Type B pancreatic cell (in vitro differentiated cells): ENCODE measurements at places on chromosomes 7 and 10. TPM values are rescaled to one million over a fixed set of nuclear protein-coding genes. Genes with fewer than 3 reads are reported as not detected.

PCLO gene
- 6.7 and 9.5 TPM in 2 replicates for total RNA-seq

HOXA4 gene
- total RNA-seq = 28.5 and 37.6 TPM in 2 replicates

FIGNL1 gene
- total RNA-seq = 15.8 and 28.6 TPM in 2 replicates

SFTPD gene
- 0.24 and 0.38 TPM in 2 replicates for total RNA-seq

SYT15 gene
- total RNA-seq = 1.2 and 1.3 TPM in 2 replicates

BLNK gene
- 21.7 and 59.8 TPM in 2 replicates for total RNA-seq

VGF gene
- 4.2 and 4.4 TPM in 2 replicates for total RNA-seq

COL13A1 gene
- 0.43 and 18.6 TPM in 2 replicates for total RNA-seq

DNA sequence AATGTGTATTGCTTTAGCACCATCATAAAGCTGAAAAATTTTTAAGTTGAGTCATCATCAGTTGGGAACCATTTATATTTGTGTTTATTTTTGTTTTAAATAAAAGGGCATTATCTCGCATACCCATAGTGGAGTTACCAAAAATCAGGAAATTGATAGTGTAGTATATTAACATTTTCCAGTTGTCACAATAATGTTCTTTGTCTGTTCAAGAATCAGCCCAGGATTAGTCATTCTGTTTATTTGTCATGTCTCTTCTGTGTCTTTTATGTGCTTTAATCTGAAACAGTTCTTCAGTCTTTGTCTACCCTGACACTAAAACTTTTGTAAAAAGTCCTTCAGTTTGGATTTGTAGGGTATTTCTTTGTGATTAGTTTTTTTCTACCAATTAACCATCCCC lies 827.8 kb upstream of the ZWINT start:
- peaks cover 5% of the 10 kb centered on the region for H3K4me1 ChIP-seq
- H3K4me3 ChIP-seq = no peak overlapping the region
- no peaks in the 10 kb centered on the region for H3K36me3 ChIP-seq
- no peak for DNase-seq
- H3K27ac ChIP-seq = no peak overlapping the region
- H3K27me3 ChIP-seq = no peaks in the 10 kb centered on the region

DNA sequence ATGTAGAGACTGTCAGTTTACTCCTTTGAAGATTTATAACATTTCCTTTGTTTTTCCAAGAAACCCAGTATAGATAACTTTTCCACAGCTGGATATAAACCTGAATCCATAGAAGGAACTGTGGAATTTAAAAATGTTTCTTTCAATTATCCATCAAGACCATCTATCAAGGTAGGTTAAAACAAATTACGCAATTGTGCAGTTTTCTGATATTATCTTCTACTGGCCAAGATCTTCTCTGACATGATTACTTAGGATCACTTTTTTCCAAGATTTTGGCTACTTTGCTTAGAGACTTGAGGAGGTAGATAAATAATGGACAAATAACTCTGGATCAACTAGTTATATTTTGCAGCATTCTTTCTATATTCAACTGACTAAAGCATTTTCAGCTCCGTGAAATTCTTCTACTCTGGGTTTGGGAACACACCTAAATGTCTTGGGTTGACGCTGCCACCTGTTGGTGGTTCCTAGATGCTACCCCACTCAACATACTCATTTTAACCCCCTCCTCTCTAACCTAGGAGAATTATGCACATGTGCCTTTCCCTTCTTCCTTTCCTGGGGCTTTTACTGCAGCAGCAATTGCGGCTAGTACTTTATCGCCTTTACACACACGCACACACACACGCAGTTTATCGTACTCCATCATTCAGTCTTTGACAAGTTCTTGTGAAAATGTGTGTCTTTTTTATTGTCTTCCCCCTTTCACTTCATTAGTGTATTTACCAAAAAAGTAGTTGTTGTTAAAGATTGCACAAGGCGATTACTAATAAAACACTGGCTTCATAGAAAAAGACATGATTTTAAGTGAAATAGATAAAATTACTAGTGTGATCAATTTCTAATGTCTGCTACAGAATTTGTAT lies 32.7 kb downstream of the ABCB5 start:
- peaks cover 5% of the 10 kb centered on the region for H3K27me3 ChIP-seq
- no peaks in the 10 kb centered on the region for H3K4me1 ChIP-seq
- H3K4me3 ChIP-seq = no peak overlapping the region
- DNase-seq = no peak

DNA sequence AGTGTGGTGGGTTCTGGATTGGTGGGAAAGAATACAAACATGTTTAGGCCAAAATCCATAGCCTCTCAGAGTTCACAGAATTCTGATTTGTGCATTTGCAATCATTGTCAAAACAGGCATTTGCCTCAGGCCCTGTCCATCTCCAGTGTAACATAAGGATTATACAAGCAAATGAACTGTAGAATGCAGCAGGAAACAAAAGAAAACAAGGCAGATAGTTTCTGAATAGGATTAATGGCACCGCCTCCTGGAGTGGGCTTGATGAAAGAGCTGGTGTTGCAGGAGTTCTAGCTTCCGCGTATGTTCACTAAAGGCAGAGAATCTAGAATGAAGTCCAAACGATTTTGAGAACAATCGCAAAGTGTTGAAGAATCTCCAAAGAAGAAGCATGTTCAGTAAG lies 11.3 kb upstream of the MPP7 start:
- H3K4me1 ChIP-seq = peaks cover 4% of the 10 kb centered on the region
- H3K27me3 ChIP-seq = peaks cover 7% of the 10 kb centered on the region
- no peaks in the 10 kb centered on the region for H3K36me3 ChIP-seq
- no peak for DNase-seq
- H3K4me3 ChIP-seq = no peak overlapping the region

- DNase-seq = no peak
- no peak overlapping the region for H3K27ac ChIP-seq
- no peaks in the 10 kb centered on the region for H3K36me3 ChIP-seq
- no peaks in the 10 kb centered on the region for H3K27me3 ChIP-seq
- no peak overlapping the region for H3K4me3 ChIP-seq
Observed at GRCh38 chr10:94630017-94630688, 53.4 kb upstream of the CYP2C18 start.

- no peaks in the 10 kb centered on the region for H3K27me3 ChIP-seq
- H3K4me1 ChIP-seq = peaks cover 25% of the 10 kb centered on the region
- no peak overlapping the region for H3K4me3 ChIP-seq
- no peak overlapping the region for H3K27ac ChIP-seq
- H3K36me3 ChIP-seq = peaks cover 12% of the 10 kb centered on the region
Observed at GRCh38 chr7:101947899-101948298, 130.5 kb downstream of the CUX1 start.

GRCh38 chr10:110600487-110601101 lies 33.1 kb downstream of the SMC3 start:
- H3K36me3 ChIP-seq = peaks cover 31% of the 10 kb centered on the region
- H3K4me1 ChIP-seq = no peaks in the 10 kb centered on the region
- H3K27ac ChIP-seq = no peak overlapping the region
- no peaks in the 10 kb centered on the region for H3K27me3 ChIP-seq
- no peak overlapping the region for H3K4me3 ChIP-seq

GRCh38 chr7:80643336-80643915 lies 5.0 kb downstream of the CD36 start:
- no peaks in the 10 kb centered on the region for H3K27me3 ChIP-seq
- H3K4me3 ChIP-seq = peak overlapping the region; percentile 20
- peaks cover 9% of the 10 kb centered on the region for H3K4me1 ChIP-seq
- no peak for DNase-seq
- peak overlapping the region; percentile 97 for H3K27ac ChIP-seq

DNA sequence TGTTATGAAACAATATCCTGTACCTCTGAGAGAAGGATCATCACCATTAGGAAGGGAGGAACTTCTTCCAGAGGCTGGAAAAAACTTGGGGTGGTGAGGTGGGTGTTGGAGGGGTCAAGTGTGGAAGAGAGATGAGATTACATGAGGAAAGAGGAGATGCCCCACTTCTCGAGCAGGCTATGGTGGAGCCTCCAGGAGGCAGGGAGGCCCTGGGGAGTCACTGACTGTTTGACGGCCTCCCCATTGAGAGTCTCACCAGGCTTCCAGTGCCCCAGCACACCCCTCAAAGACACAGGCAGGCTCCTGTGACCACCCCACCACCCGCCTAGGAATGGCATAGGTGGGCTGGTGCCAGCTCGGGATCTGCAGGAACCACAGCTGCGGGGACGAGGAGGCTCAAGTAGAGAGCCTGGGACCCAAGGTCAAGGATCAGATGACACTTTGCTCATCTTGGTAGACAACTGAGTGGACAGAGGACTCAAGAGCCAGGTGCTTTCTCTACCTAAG lies 185.3 kb upstream of the GDF10 start:
- H3K27ac ChIP-seq = no peak overlapping the region
- H3K36me3 ChIP-seq = no peaks in the 10 kb centered on the region
- peaks cover 23% of the 10 kb centered on the region for H3K27me3 ChIP-seq
- no peaks in the 10 kb centered on the region for H3K4me1 ChIP-seq
- peak; percentile 40 for DNase-seq

- H3K4me1 ChIP-seq = peaks cover 26% of the 10 kb centered on the region
- no peak for DNase-seq
- no peak overlapping the region for H3K27ac ChIP-seq
- no peaks in the 10 kb centered on the region for H3K36me3 ChIP-seq
- H3K4me3 ChIP-seq = no peak overlapping the region
- H3K27me3 ChIP-seq = no peaks in the 10 kb centered on the region
Observed at GRCh38 chr7:42479816-42480633, 243.0 kb upstream of the GLI3 start.

DNA sequence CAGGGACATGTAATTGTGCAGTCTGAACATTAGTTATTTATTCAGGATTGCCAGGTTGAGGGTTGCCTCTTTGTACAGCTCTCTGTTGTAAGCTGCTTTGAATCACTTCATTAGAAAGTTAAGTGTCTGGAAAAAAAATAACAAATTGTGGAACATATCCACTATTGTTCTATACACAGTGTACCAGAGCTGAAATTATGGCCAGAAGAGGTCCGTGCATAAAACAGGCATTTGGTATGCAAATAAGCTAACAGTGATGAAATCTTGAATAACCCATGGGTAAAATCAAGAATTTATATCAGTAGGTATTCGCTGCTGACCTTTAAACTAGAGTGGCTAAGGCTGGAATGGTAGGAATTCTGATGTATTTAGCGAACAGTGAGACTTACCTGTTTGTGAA lies 152.1 kb downstream of the LHFPL3 start:
- no peak for DNase-seq
- H3K4me1 ChIP-seq = no peaks in the 10 kb centered on the region
- no peak overlapping the region for H3K27ac ChIP-seq
- no peak overlapping the region for H3K4me3 ChIP-seq

DNA sequence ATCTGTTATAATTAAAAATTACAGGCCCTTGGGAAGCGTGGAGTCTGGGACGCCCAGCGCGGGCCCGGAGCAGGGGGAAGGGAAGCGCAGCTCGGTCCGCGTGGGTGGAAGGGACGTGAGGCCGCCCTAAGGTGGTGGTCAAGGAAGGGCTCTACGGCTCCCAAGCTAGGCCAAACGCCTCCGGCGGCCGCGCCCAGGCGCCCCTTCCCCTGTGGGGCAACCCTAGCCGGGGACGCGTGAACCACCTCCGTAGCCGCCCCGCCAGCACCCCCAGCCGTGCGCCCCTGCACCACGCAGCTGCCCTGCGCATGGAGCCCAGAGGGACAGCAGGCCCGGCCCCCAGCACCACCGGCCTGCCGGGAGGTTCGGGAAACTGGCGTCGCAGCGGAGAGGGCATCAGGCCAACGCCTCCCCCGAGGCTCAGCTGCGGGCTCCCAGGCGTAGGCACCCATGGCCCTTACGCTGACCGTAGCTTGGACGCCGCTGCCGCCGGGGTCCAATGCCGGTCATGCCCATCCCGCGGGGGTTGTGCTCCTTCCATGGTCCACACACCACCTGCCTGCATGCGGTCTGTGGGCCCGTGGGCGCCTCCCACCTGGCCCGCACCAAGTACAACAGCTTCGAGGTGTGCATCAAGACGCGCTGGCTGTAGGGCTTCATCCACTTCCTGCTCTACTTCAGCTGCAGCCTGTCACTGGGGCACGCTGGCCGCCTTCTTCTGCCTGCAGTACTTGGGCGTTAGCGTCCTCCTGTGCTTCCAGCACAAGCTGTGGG lies 166.7 kb downstream of the SEPTIN7 start:
- peaks cover 11% of the 10 kb centered on the region for H3K4me1 ChIP-seq
- H3K36me3 ChIP-seq = no peaks in the 10 kb centered on the region
- no peak overlapping the region for H3K27ac ChIP-seq
- H3K4me3 ChIP-seq = no peak overlapping the region

- peaks cover 30% of the 10 kb centered on the region for H3K36me3 ChIP-seq
- no peaks in the 10 kb centered on the region for H3K27me3 ChIP-seq
- no peak overlapping the region for H3K4me3 ChIP-seq
- DNase-seq = no peak
- no peaks in the 10 kb centered on the region for H3K4me1 ChIP-seq
Observed at GRCh38 chr10:79292891-79293746, 54.1 kb upstream of the PPIF start.

DNA sequence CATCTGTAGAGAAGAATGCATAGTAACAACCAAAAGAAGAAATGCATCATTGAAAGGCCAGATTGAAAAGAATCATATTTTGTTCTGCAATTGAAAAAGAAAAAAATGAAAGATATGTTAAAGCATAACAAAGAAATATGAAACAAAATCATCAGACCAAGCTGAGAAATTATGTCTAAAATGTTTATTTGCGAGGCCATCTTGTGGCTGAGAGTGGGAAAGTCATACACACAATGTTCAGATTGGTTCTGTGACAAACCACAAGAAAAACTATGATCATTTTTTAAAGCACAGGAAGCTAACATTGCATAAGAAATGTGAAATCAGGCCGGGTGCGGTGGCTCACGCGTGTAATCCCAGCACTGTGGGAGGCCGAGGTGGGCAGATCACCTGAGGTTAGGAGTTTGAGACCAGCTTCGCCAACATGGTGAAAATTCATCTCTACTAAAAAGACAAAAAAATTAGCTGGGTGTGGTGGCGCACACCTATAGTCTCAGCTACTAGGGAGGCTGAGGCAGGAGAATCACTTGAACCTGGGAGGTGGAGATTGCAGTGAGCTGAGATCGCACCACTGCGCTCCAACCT lies 36.6 kb downstream of the ABCB5 start:
- DNase-seq = no peak
- no peak overlapping the region for H3K4me3 ChIP-seq
- no peak overlapping the region for H3K27ac ChIP-seq
- no peaks in the 10 kb centered on the region for H3K4me1 ChIP-seq
- H3K36me3 ChIP-seq = no peaks in the 10 kb centered on the region
- peaks cover 8% of the 10 kb centered on the region for H3K27me3 ChIP-seq

- peak overlapping the region; percentile 83 for H3K27ac ChIP-seq
- DNase-seq = no peak
- no peaks in the 10 kb centered on the region for H3K36me3 ChIP-seq
- peaks cover 23% of the 10 kb centered on the region for H3K4me1 ChIP-seq
- no peaks in the 10 kb centered on the region for H3K27me3 ChIP-seq
- H3K4me3 ChIP-seq = peak overlapping the region; percentile 18
Observed at GRCh38 chr10:104117839-104118323, 4.1 kb upstream of the SFR1 start.

GRCh38 chr10:35079763-35080162 lies 10.4 kb downstream of the CUL2 start:
- no peak overlapping the region for H3K27ac ChIP-seq
- peaks cover 29% of the 10 kb centered on the region for H3K36me3 ChIP-seq
- no peaks in the 10 kb centered on the region for H3K27me3 ChIP-seq
- no peak for DNase-seq
- H3K4me3 ChIP-seq = no peak overlapping the region
- no peaks in the 10 kb centered on the region for H3K4me1 ChIP-seq

DNA sequence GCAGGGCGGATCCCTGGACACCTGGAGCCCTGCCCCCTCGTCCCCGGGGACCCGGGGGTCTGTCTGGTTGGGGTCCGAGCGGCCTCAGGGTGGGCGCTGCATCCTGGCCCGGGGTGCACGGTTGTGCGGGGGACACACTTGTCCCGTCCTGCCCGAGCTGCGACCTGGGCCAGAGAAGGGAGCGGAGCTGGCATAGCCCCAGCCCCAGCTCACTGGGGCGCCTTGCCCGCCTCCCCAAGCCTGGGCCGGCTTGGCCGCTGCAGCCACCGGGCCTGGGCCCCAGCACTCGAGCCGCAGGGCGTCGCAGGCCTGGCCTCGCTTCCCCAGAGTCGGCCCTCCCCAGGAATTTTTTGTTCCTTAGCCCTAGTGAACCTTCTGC lies 54.5 kb downstream of the GLRX3 start:
- peak overlapping the region; percentile 35 for H3K4me3 ChIP-seq
- no peaks in the 10 kb centered on the region for H3K4me1 ChIP-seq
- no peaks in the 10 kb centered on the region for H3K36me3 ChIP-seq
